ENCODE measurements at places on chromosomes 11 and 22.

DNA sequence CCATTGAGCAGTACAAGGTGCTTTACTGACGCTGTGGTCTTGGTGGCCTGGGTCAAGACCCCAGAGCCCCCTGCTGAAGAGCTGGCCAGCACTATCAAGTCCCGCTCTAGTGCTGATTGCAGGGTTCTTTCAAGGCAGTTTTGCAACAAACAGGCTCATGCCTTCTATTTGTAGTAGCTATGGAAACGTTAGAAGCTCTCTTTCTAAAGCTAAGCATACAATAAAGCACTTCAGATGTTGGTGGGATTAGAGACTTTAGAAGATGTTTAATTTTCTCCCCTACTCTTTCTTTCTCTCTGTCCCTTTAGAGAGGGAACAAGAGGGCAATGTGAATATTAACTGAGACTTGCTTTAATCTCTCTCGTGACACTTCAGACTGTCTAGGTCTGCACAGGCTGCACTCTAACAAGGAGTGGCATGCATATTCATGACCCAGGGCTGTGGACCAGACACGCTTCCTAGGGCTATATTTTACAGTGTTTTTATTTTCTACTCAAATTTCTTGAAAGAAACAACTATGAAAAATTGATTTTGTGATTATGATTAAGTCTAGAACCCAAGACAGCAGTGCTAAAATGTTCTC, 138.6 kb downstream of the WNT7B start:
- DNase-seq: no peak

GRCh38 chr11:102986815-102987214, 31.3 kb upstream of the MMP13 start:
- DNase-seq: no peak

DNA sequence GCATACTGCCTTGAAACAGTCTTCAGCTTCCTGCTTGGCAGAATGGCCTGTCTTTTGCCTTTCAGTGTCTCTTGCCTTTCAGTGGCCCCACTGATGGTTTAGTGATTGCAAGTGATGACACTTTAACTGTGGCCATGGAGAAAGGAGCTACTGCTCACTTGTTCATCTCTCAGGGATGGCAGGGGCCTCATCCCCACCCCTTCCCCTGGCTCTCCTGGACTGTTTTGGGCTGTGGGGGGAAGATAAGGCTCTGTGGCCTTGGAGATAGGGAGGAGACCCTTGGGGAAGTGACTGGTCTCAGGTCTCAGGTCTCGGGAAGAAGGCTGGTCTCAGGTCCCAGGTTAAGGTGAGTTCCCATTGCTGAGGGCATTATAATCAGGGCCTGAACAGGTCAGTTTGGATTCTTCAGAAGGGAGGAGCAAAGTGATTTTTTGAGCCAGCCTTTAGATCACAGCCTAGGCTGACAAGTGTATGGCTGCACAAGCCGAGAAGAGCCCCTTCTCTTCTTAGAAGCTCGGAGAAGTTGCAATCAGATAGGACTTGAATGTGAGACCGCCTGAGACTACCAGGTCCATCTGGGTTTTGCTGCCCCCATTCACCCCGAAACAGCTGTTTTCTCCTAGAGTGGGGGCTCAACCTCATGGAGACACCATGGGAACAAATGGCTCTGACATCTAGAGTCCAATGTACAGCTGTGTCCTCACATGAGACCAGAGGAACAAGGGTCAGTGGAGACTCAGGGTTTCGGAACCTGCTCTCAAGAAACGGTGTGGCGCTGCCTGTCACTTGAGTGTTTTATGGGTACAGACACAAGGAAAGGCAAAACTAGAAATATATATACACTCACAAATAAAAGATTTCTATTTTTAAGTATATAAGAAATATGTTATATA, 15.9 kb upstream of the P2RY2 start:
- no peak for DNase-seq

DNA sequence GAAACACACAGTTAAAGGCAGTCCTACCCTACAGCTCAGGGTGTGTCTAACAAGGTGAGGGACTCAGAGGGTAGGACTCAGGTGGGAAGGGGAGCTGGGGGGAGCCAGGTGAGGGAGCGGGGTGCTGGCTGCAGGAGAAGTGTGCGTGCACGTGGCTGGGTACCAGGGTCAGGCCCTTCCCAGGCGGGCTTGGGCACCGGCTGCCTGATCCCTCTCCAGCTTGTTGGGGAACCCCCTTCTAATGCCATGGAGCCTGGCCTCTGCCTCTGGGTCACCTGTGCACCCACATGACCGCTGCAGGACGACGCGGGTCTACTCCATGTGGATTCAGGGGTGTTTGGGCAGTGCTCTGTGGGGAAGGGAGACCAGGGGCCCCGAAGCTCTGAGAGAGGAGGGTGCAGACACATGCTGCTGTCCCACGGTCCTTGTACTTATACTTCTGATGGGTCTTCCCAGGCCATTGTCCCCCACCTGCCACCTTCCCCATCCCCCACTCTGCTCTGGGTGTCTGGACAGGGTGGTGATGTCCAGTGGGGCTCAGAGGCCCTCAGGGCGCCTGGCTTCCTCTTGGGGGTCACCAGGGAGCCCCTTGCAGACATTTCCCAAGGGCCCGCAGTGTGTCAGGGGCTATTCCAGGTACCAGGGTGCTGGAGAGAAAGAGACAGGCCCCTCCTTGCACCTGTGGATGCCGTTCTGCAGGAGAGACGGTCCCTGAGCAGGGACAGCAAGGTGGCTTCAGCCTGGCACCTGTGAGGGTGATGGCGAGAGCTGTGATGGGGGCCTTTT, 10.4 kb upstream of the MRGPRD start:
- DNase-seq: no peak

- DNase-seq: no peak
These were observed 4.0 kb upstream of the C22orf31 start for GRCh38 chr22:29065468-29066190.

GRCh38 chr22:19376247-19376646, 55.3 kb downstream of the HIRA start:
- no peak for DNase-seq

DNA sequence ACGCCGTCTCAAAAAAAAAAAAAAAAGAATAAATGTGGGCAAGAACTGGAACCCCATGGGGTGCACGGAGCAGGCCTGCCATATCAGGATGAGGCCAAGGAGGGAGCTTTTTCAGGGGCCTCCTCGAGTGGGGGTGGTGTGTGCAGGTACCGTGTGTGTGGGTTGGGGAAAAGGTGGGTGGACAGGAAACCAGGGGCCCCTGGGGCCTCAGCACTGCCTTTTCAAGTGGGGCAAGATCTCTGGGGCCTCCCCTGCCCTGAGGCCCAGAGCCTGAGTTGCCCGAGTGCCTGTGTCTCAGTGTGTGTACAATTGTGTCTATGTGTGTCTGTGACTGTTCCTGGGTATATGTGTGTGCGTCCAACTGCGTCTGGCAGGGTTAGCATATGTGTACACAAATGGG, 23.8 kb downstream of the TEF start:
- no peak for DNase-seq

DNA sequence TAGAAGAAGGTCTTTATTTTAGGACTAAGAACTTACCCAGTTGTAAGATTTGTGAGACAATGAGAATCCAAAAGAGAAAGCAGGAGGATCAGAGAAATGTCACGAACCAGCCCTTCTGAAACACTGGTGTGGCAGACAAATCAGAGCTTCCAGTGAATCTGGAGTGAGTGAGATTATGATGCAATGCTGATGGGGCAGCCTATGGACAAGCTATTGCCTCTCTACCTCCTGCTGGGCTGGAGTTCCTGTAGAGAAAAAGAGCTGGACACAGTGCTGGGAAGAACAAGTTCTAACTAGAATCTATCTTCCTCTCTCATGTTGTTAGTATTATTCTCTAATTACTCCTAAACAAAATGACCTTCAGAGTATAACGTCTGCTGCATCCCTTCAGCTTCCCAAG, 12.0 kb upstream of the ANO3 start:
- DNase-seq: peak; percentile 72

DNA sequence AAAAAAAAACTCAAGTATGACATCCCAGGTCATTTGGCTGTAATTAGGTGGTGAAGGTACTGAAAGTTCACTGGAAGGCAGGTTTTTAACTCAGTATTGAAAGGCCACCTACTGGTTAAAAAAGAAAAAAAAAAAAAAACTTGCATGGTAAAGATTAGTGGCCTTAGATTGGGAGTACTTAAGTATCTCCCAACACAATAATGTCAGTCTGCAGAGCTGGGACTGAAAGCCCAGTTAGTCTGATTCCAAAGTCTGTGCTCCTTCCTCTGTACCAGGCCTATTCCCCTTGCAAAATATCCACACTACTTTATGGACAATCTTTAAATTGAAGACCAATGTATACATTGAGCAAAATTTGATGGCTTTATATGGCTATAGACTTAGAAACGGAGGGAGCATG, 85.5 kb downstream of the NOX4 start:
- peak; percentile 68 for DNase-seq

DNA sequence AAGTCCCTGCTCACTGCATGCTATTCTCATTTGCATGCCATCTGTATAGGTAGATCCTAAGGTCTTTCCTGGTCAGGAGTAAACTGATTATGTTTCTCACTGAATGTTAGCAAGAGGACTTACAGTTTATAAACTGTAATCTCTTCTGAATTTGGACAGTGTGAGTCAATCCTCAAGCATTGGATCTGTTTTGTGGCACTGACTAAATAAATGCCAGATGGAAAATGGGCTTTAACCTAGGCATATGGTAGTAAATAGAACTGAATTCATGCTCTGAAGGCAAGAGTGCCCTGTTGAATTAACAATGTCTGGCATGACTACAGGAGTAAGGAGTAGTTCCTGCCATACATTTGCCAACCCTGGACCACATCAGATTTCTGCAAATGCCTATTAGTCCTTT, 11.4 kb downstream of the FAM181B start:
- no peak for DNase-seq

DNA sequence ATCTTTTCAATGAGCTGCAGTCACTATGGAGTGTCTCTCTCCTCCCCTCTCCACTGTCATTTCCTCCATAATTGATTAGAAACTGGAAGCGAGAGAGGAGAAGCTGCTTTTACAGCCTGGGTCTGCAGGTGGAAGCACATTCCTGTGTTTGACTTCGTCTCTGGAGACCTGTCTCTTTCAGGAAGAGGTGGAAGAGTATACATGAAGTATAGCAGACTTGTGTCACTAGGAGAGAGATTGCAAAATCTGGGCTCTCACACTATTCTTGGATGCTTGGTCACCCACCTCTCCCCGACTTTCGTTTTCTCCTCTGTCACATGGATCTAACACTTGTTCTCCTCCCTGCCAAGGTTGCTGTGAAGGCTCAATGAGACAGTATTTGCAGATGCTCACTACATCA, 323.3 kb downstream of the NTM start:
- no peak for DNase-seq

GRCh38 chr11:62909107-62909894, 11.9 kb downstream of the CHRM1 start:
- peak; percentile 99 for DNase-seq

GRCh38 chr11:71489311-71490043, 36.5 kb downstream of the NADSYN1 start:
- DNase-seq: no peak

DNA sequence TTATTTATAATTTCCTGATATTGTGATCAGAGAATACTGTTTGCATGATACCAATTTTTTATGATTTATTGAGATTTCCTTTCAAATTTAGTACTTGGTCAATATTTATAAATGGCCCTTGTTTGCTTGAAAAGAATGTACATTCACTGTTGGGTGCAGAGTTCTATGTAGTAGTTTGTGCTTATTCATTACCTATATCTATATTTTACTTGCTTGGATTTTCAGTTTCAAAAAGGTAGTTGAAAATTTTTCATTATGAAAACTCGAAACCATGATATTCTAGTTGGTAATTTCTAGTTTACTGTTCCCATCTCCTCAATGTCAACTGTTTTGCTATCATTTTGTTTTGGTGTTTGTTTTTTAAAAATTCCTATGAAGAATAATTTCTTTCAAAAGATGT, 155.7 kb downstream of the AASDHPPT start:
- DNase-seq: no peak

DNA sequence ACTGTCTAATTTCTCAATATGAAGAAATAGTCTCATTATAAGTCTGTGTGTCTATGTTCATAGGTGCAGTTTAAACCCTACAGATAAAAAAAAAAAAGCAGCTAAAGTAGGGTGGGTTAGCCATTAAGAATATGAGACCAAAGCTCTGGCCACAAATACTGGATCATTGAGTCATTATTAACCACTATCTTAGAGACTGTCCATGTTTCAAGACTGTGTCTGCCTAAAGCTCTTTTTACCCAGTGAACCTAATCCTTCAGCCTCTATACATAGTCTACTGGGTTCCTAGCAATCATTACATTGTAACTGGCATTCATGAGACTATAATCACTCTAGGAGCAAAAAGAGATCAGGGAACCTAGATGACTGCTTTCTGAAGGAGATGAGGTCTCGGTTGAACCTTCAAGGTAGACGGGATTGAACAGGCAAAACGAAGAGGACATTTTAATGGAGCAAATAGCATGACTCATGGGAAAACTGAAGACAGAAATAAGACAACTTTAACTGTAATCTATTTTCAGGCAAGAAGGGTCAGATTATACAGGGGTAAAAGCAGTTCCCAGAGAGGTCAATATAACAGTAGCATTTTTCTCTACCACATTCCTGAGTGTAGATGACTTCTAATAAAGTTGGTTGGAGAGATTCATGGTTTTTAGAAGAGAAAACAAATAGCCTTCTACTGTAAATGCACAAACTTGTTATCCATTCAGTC, 64.0 kb upstream of the FIBIN start:
- DNase-seq: no peak

DNA sequence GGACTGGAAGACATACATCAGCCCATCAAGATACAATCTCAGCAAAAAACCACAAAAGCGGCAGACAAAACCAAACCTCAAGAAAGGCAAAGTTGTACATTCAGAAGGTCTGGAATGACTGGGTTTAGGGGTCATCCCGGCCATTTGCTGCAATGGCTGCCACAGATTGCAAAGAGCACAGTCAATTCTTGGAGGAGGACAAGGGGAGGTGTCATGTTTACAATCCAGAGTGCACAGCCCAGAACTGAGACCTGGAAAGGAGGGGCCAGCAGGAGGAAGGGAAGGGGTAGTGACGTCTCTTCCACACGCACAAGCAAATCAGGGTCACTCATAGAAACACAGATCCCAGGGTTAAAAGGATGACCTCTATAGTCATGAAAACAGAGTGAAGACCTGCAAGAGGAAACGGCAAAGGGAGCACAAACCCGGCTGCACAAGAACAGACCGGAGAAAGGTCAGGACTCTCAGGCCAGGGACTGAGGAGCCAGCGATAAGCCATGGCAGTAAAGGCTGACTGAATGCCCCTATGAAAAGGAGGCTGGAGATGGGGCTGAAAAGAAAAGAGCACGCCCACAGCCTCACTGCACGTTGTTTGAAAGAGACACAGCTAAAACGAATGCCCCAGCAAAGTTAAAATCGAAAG, 18.2 kb upstream of the MUC5AC start:
- DNase-seq: no peak

- peak; percentile 58 for DNase-seq
These were observed 7.5 kb downstream of the ROBO3 start for GRCh38 chr11:124872741-124873140.
